ENCODE measurements at places on chromosomes 16 and 17.
A peak's percentile ranks its signal among the peaks of the same experiment; 100 is the strongest.

- DNase-seq: no peak
These were observed 989.7 kb downstream of the CDH11 start for GRCh38 chr16:64132190-64132589.

GRCh38 chr16:15594711-15595320 is 48.1 kb downstream of the MARF1 start:
- no peak for DNase-seq

- no peak for DNase-seq
These were observed at the start of gene NPB for GRCh38 chr17:81902023-81902652. NPB (plus strand) TSS chr17:81902238; CDS start chr17:81902278, 40 bp downstream.

- no peak for DNase-seq
These were observed 367.4 kb upstream of the TNRC6C start for GRCh38 chr17:77590951-77591735.

- DNase-seq: no peak
These were observed 4.4 kb upstream of the ABCA9 start for GRCh38 chr17:69065113-69065512.

GRCh38 chr17:15480204-15480603 is 12.8 kb upstream of the CDRT4 start:
- no peak for DNase-seq

DNA sequence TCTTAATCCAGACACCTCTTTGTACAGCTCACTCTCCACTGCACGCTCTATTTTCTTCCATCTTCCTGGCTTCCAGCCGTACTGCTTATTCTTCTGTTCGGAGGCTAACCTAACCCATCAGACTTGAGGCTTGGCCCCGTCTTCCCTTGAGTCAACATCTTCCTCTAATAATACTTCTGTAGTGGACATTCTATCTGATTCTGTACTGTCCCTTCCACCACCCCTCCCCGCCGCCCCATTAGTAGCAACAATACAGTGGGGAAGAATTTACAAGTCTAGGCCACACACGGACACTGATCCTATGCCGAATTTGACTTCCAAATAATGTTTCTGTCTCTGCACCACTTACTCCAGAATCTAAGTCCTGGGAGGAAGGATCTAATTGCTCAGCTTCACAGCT is 86.0 kb upstream of the TNRC6A start:
- DNase-seq: no peak

DNA sequence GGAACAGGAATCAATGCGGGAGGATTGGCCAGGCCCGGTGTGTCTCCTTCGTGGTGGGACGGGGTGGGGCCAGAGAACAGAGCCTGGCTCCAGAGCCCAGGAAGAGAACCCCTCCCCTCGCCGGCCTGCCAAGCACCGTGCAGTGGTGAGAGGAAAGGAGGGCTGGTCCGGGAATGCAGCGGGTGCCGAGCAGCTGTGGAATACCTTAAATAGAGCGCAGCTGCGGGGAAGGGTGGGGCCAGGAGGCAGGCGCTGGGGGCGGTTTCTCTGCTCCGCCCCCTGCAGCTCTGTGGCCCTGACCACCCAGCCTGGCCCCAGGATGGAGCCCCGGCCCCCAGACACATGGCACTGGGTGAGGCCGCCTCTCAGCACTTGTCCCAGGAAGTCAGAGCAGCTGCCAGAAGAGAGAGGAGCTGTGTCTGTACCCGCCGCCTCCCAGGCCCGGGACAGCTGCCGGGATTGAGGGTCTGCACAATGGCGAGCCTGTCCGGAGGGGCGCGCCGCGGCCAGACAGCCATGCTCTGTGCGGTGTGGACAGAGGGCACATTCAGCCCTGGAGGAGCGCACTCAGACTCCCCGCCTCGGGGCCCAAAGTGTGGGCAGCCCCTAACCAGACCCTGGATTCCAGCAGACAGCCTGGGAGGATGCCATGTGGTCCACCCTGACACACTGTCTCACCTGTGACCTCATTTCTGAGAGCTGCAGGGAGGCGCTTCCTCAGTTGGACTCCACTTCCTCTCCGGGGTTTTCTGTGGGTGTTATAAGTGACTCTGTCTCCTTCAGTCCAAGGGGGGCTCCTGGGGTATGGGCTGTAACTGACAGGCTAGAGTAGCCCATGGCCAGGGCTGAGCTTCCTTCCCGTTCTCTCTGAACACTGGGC is 268.8 kb downstream of the SEC14L1 start:
- no peak for DNase-seq

- DNase-seq: no peak
These were observed 12.7 kb upstream of the FOXF1 start for GRCh38 chr16:86497551-86498021.

DNA sequence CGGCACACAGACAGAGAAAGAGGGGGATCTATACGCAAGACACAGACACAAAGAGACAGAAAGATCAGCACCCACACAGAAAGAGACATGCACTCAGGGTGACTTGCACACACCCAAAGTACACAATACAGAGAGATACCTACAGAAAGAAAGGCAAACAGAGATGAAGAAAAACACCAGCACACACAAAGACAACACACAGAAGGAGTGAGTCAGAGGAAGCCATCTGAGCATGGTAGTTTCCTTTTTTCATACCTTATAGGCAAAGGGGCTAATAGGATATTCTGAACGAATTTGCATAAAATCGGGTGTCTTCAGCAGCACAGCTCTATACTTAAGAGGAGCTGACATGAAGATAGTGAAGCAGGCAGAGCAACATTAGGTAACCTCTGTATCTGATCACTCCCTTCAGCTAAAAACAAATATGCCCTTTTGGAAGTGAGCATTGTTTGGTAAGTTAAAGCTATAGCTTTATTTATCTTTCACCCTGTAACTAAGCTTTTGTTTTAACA is 198.6 kb downstream of the AATF start:
- DNase-seq: no peak

DNA sequence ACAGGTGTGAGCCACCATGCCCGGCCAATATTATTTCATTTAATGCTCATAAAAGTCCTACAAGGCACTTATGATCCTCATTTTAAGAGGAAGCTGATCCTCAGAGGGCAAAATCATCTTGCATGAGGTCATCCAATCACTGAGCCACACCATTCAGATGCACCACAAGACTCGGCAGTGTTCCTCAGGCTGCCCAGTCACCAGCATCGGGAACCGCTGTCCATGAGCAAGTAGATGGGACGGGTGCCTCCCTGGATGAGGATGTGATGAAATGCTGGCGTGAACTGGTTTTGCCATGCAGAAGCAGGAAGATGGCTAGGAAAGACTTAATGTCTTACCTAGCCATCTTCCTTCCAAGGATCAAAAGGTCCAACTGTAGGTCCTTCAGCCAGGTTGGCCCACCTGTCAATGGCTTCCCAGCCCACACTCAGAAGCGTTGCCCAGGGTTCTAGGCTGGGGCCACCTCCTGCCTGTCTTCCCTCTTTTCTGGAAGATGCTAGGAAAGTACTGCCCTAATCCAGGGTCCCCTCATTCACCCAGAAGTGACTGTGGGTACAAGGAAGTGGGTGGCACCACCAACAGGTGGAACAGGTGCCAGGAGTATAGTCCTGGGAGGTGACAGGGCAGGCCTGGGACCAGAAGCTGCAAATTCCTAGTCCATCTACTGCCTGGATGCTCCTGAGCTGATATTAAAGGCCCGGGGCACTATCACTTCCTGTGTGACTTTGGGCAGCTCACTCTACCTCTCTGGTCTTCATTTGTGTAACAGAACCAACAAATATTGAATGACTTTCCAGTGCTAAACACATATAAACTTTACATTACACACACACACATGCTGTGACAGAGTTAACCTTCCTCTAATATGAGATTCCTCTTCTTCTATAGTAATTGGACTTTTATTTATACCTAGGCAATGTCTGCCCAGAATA is 32.2 kb upstream of the CRYBA1 start:
- no peak for DNase-seq

- no peak for DNase-seq
These were observed 1.0 kb downstream of the HSD11B2 start for GRCh38 chr16:67431775-67432505.

- DNase-seq: no peak
These were observed 658 bp downstream of the TNFRSF12A start for GRCh38 chr16:3020604-3021448.

DNA sequence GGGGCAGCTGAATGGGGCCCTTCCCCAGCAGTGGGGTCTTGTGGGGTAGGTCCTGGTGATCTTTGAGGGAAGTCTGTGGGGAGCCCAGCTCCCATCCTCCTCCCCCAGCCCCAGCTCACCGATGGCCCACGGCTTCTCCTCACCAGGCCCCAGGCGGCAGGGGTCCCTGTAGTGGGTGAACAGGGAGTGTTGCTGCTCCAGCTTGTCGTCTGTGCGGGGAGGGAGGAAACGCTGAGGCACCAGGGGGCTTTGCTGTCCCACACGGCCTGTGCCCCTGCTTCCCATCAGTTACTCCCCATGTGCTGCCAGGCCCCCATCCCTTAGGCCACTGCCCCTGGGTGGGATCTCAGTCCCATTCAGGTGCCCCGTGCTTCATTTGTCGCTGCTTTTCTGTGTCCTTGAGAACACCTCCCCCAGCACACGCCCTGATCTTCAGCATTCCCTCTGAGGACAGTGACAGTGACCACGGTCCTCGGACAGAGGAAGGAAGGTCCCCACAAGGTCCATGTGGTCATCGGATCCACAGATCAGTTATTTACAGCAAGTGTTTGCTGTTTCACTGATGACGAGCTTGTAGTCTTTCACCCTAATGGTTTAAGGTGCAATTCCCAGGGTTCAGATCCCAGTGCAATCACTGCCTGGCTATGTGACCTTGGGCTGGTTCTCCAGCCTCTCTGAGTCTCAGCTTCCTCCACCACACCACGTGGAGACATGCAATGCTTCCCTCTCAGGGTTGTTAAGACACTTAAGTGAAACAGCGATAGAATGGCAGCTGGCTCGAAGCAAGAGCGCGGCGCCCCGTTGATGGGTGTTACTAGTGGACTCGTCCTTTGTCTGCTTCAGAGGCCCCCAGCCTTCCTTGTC is 53.1 kb downstream of the PRMT7 start:
- no peak for DNase-seq

GRCh38 chr16:57104706-57105105 is 12.3 kb downstream of the CPNE2 start:
- no peak for DNase-seq

- no peak for DNase-seq
These were observed 38.2 kb upstream of the ARL6IP1 start for GRCh38 chr16:18839555-18839954.

- DNase-seq: no peak
These were observed 17.4 kb downstream of the CRK start for GRCh38 chr17:1438593-1439083.

DNA sequence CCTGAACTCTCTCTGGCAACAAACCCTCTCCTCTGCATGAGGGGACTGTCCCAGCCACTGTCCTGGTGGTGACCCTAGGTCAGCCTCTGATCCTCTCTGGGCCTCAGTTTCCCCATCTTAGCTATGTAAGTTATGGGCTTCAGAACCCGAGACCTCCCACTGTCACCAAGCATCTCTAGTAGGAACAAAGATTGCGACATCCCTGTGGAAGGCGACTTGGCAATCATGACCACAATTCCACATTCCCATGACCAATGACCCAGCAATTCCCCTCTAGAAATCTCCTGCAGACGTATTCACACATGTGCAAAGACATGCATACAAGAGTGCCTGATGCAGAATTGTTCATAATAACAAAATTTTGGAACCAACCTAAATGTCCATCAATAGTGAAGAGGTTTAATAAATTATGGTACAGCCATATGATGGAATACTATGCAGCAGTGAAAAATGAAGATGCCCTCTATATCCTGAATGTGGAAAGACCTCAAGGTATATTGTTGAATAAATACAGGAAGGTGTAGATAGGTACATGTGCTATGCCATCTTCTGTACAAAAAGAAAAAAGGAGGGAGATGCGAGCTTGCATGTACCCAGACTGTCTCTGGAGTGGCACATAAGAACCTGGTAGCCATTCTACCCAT is 21.2 kb downstream of the CNGB1 start:
- no peak for DNase-seq

GRCh38 chr16:22103441-22103840 is 11.1 kb downstream of the VWA3A start:
- DNase-seq: no peak

GRCh38 chr16:73483076-73483791 is 435.3 kb upstream of the ZFHX3 start:
- DNase-seq: no peak

- DNase-seq: peak; percentile 29
These were observed 5.2 kb downstream of the ASGR1 start for GRCh38 chr17:7173687-7174602.

DNA sequence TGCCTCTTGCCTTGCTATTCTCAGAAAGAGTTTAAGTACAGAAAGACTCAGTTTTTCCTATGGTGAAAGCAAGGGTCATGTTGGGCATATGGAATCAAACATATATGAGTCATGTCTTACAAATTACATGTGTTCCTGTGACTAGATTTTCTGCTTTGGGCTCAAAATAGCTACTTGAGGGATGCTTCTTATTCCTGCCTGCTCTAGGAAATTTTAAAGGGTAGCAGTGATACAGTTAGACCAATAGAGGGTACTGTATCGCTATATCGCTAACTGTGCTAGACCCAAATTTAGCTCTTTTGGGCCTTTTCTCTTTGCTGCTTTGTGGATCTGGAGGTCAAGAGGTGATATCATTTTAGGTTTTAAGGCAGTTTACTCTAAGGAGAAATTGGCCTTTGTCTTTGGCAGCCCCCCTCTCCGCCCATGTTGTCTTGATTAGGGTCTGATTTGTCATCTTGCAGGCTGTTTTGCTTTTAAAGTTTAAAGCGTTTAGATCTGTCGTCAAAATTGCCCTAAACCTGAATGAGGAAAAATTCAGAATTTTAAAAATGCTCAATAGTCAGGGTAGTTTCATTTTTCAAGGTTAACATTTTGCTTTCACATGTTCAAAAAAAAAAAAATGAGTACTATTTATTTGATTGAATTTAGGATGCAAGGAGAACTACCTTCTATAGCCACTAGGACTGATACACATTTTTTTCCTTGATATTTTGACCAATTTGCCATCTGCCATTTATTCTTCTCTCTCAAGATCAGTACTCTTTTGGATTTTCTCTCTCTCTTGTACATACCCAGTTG is 8.8 kb downstream of the NFATC3 start:
- no peak for DNase-seq

DNA sequence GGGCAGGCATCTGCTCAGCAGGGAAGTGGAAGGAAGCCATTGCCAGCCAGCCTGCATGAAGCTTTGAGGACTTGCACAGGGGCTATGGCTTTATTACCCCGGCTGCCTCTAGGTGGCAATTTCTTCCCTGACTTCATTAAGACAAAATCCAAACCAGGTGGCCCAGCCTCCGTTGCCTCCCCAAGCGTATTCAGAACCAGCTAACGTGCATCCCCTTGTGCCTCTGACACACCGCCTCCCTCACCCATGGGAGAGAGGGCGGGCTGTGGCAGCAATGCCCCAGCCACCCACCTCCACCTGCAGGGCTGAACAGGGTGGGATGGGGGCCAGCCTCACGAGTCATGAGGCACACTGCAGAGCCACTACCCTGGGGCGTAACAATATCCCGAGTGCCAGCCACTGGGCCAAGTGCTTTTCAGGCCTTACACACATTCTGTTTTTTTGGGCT is 6.8 kb downstream of the KIFC3 start:
- peak; percentile 2 for DNase-seq

GRCh38 chr16:4318967-4319366 is 3.1 kb downstream of the GLIS2 start:
- DNase-seq: no peak

- DNase-seq: no peak
These were observed 33.9 kb downstream of the PECAM1 start for GRCh38 chr17:64356776-64357175.
